Activated CD4-positive, alpha-beta memory T cell treated with anti-CD3 and anti-CD28 coated beads, Interleukin-2, amount 10 ng/mL, durations not matched to agents 7 days and 5 days (primary cell): ENCODE measurements at places on chromosomes 12 and 14. TPM values are rescaled to one million over a fixed set of nuclear protein-coding genes. Genes with fewer than 3 reads are reported as not detected.

Gene PLBD1
- total RNA-seq = not detected

Gene AHNAK2
- total RNA-seq = not detected

DNA sequence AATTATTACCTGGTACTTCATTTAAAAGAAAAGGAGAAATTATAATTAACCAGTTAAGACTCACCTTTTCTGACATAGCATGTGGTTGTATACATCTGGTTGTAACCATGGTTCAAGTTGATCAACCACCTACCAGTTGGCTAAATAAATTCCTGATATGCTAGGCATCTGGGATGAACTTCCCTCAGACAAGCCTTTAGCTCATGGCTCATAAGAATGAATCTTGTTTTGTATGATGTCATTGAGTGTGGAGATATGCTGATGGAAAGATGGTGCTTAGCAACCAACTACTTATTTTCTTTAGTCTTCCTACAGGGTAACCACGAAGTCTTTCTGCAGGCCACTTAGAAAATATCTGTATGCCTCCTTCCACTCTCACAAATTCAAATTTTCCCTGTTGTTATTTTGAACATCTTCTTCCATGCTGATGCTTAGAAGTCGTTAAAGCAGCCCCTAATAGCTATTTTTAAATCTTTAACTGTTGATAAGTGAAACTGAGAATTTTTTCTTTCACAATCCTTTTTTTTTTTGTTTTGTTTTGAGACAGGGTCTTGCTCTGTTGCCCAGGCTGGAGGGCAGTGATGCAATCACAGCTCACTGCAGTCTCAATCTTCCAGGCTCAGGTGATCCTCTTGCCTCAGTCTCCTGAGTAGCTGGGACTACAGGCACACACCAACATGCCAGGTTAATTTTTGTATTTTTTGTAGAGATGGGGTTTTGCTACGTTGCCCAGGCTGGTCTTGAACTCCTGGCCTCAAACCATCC lies 51.9 kb upstream of the PTHLH start:
- H3K4me1 ChIP-seq = no peaks in the 10 kb centered on the region
- no peaks in the 10 kb centered on the region for H3K36me3 ChIP-seq
- no peak overlapping the region for H3K4me3 ChIP-seq
- no peak for DNase-seq
- no peak overlapping the region for H3K27ac ChIP-seq

DNA sequence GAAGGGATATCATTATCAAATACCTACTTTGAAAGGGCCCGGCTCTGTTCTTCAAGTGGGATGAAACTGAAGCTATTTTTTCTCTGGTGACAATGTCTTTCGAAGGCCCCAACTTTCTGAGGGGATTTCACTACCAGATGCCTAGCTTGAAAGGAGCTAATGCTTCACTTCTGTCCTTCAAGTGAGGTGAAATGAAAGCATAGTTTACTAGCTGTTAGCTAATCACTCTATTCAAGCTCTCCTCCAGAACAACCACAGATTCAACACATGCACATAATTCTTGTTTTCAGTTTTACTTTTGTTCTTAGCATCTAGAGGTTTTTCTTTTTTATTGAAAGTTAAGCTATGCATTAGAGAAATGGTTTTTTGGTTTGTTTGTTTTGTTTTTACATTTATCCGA lies 571.4 kb downstream of the NOVA1 start:
- no peaks in the 10 kb centered on the region for H3K27me3 ChIP-seq
- no peak overlapping the region for H3K27ac ChIP-seq
- H3K4me3 ChIP-seq = no peak overlapping the region
- no peaks in the 10 kb centered on the region for H3K4me1 ChIP-seq

DNA sequence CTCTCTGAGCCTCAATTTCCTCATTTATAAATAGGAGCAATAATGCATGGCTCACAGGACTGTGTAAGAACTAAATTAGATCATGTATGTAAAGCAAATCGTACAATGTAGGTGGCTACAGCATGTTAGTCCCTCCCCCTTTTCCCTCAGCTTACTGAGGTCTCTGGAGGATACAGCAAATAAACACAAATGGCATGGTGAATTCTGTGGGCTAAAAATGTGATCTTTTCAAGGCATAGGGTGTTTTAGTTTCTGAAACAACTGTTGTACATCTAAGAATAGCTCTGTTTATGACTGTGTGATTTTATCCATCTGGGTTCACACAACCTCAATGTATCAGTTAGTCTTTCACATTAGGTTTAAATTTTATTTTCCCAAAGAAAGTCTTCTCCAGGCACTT lies 121.2 kb upstream of the PLEKHG7 start:
- no peaks in the 10 kb centered on the region for H3K27me3 ChIP-seq
- no peak overlapping the region for H3K27ac ChIP-seq
- H3K36me3 ChIP-seq = peaks cover 10% of the 10 kb centered on the region
- no peak for DNase-seq

- no peak overlapping the region for H3K4me3 ChIP-seq
- H3K36me3 ChIP-seq = no peaks in the 10 kb centered on the region
- peaks cover 9% of the 10 kb centered on the region for H3K27me3 ChIP-seq
- H3K27ac ChIP-seq = no peak overlapping the region
- H3K4me1 ChIP-seq = peaks cover 2% of the 10 kb centered on the region
- DNase-seq = no peak
These were observed 832 bp upstream of the SYT1 start for GRCh38 chr12:78863482-78864402.

DNA sequence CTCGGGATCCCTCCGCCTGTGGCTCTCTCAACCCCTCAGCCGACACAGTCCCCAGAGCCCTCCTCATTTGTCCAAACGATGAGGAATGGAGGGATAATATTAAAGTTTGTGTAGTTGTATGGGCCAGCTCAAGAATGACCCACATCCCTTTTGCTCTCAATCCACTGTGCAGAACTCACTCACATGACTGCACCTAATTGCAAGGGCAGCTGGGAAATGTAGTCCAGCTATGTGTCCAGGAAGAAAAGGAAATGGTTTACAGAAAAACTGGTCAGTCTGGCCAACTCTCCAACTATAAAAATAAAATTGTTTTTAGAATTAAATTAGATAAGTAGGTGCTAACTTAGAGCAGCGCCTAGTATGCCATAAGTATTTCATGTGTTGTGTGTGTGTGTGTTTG lies 66.6 kb downstream of the GALNT8 start:
- DNase-seq = no peak
- no peaks in the 10 kb centered on the region for H3K4me1 ChIP-seq
- no peak overlapping the region for H3K27ac ChIP-seq
- no peaks in the 10 kb centered on the region for H3K36me3 ChIP-seq
- no peak overlapping the region for H3K4me3 ChIP-seq

DNA sequence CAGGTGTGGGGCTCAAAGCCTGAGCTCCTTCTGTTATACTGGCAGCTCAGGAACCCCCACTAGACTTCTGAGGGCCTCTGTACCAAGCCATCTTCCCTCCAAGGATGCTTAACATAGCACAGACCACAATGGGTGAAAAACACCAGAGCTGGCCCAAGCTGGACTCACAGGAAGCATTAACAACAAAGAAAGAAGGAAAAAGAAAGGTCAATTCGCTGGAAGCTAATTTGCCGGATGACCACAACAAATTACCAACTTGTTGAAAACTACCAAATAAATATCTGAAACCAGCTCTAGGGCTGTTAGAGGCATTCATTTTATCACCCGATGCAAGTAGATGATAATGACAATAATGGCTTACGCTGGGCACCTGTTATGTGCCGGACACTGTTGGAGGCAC lies 48.7 kb downstream of the RBM19 start:
- DNase-seq = no peak
- no peak overlapping the region for H3K27ac ChIP-seq
- H3K27me3 ChIP-seq = no peaks in the 10 kb centered on the region
- H3K4me1 ChIP-seq = no peaks in the 10 kb centered on the region
- H3K36me3 ChIP-seq = no peaks in the 10 kb centered on the region
- no peak overlapping the region for H3K4me3 ChIP-seq
